ENCODE measurements at places on chromosomes 2 and 18.

- no peak for DNase-seq
Observed at GRCh38 chr18:21820033-21820810, 79.6 kb downstream of the MIB1 start.

GRCh38 chr2:56741601-56742102 is 557.9 kb downstream of the CCDC85A start:
- DNase-seq, result no peak

DNA sequence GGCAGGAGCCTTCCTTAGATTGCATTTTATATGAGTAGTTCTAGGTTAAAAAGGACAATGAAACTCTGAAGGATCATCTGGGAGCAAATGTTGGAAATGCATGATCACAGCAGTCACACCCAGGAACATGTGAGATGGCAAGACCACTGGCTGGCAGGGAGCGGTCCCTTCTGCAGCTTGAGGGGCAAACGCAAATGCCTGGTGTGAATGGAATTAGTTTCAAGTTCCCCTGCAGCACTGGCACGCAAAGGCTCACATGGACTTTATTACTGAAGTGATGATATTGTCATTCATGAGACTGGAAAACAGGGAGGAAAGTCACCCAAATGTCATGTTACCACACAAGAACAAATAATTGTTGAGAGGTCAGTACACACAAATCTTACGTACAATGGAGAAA is 223.3 kb downstream of the FBXO15 start:
- no peak for DNase-seq

DNA sequence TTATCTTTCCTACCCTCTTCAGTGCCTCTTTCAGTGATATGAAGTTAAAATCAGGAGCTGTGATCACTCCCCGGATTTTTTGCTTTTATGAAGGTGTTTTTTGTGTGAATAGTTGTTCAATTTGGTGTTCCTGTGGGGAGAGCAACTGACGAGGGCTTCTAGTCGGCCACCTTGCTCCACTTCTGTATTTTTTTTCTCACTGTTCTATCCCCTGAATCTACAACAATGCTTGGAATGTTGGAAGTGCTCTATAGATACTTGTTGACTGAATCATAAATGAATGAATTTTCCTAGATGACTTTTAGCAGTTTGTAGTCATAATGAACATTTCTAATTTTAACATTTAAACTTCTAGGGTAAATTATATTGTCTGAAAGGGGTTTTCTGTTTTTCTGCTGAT is 247.3 kb downstream of the ZNF385B start:
- no peak for DNase-seq

- peak; percentile 74 for DNase-seq
Observed at GRCh38 chr2:62306751-62307468, 111.0 kb downstream of the B3GNT2 start.

DNA sequence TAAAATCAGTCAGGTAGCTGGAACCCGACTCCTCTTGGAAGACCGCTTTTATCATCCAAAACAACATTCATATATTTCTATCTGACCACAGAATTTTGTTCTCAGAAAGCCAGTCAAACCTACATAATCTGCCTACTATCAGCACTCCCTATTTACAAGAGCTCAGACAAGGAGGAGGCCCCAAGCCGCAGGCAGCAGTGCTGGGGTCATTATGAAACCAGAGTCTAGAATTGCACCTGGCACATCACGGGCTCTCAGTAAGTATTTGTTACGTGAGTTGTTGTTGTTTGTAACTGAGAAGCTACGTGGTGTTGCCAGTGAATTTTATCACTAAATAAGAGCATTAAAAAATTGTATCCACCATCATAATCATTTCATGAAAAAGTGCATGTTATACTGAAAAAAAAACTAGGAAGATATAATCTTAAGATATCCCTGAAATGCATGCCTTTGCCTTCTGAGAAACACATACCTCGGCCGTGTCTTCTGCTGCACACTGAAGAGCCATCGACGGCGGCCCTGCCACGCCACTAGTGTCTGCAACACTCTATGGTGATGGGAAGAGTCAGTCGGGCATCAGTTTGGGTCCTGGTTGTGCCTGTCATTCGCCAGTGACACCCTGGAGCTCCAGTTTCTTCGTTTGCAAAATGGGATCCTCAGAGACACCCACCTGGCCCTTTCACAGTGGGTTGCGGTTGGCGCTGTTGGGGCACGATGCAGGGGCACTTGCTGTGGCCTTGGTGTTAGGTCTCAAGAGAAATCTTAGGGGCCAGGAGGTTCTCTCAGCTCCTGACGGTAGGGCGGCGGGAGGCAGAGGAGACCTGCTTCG is 505.9 kb downstream of the EIPR1 start:
- DNase-seq, result no peak

- no peak for DNase-seq
Observed at GRCh38 chr2:3867469-3867868, 164.1 kb downstream of the DCDC2C start.

Measured in CD4-positive, alpha-beta T cell treated with Interleukin-4 for 4 hours (primary cell).